ENCODE measurements at places on chromosomes 3 and 15. TPM values are rescaled to one million over a fixed set of nuclear protein-coding genes. Genes with fewer than 3 reads are reported as not detected.

GRCh38 chr3:108295421-108296175 is 750 bp upstream of the HHLA2 start:
- H3K36me3 ChIP-seq, result no peaks in the 10 kb centered on the region
- no peak for DNase-seq
- no peak overlapping the region for H3K4me3 ChIP-seq

GRCh38 chr3:144760831-144761230 is 789.2 kb downstream of the DIPK2A start:
- no peaks in the 10 kb centered on the region for H3K36me3 ChIP-seq
- no peaks in the 10 kb centered on the region for H3K4me1 ChIP-seq
- no peaks in the 10 kb centered on the region for H3K27me3 ChIP-seq
- H3K4me3 ChIP-seq, result no peak overlapping the region
- no peak overlapping the region for H3K27ac ChIP-seq

Gene GPR149
- not detected for total RNA-seq

Gene ARPP21
- not detected for total RNA-seq

- no peak overlapping the region for H3K4me3 ChIP-seq
- H3K4me1 ChIP-seq, result no peaks in the 10 kb centered on the region
- DNase-seq, result no peak
- H3K27me3 ChIP-seq, result no peaks in the 10 kb centered on the region
- peaks cover 33% of the 10 kb centered on the region for H3K36me3 ChIP-seq
Observed at GRCh38 chr3:4776399-4776979, 202.7 kb upstream of the BHLHE40 start.

- no peak for DNase-seq
- no peaks in the 10 kb centered on the region for H3K4me1 ChIP-seq
- H3K4me3 ChIP-seq, result no peak overlapping the region
- no peak overlapping the region for H3K27ac ChIP-seq
- no peaks in the 10 kb centered on the region for H3K36me3 ChIP-seq
Observed at GRCh38 chr3:110341047-110341446, 730.6 kb upstream of the NECTIN3 start.

DNA sequence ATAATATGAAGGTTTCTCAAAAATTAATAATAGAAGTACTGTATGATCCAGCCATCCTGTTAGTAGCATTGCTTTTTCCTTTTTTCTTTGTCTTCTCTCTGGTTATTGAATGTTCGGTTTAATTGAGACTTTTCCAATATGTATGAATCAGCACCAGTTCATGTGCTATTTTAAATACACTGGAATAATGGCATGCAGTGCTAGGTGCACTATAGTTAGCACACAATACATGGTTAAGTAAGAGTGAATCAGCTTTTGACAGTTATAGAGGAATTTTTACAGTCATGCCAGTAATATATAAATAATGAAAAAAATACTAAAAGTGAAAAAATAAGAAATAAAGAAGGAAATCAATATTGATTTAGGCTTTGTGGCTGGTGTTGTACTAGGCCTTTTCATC is 113.8 kb upstream of the STRIT1 start:
- no peaks in the 10 kb centered on the region for H3K27me3 ChIP-seq
- no peak overlapping the region for H3K4me3 ChIP-seq
- H3K27ac ChIP-seq, result no peak overlapping the region

Gene SPRED1
- total RNA-seq, result not detected

DNA sequence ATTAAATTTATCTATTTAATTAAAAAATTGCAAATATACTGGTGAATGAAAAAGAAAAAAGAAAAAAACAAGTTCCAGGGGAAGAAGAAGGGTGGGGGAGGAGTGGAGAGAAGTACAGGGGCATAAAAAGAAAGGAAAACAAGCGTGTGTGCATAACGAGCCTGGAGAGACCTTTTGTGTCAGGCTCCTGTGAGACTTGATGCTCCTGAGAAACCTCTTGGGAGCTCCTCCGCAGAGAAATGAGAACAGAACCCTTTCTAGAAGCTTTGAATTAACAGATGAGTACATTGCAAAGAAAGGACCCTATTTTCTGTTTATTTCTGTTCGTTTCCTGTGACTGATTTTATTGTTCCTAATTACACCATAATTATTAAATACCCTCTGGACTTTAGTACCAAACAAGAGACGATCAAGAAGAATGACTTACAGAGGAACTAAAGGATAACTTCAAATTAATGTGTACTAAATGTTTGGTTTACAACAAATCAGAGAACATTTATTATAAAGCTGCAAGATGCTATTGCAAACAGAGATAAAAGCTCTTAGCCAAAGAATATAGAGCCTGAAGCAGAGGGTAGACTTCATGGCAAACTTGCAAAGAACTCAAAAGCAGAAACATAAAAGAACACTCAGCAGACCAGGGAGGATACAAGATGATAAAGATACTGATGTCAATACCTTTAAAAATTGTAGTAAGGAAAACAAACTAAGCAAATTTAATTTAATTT is 74.7 kb downstream of the DPPA2 start:
- H3K4me1 ChIP-seq, result no peaks in the 10 kb centered on the region
- H3K4me3 ChIP-seq, result no peak overlapping the region
- no peaks in the 10 kb centered on the region for H3K36me3 ChIP-seq
- no peak for DNase-seq
- no peaks in the 10 kb centered on the region for H3K27me3 ChIP-seq

Gene ECE2
- not detected for total RNA-seq

GRCh38 chr3:172159962-172160538 is 120.7 kb downstream of the FNDC3B start:
- H3K4me1 ChIP-seq, result no peaks in the 10 kb centered on the region
- no peak overlapping the region for H3K4me3 ChIP-seq
- no peaks in the 10 kb centered on the region for H3K27me3 ChIP-seq
- no peaks in the 10 kb centered on the region for H3K36me3 ChIP-seq
- H3K27ac ChIP-seq, result no peak overlapping the region

Gene NMNAT3
- total RNA-seq, result 1.5 TPM

Gene C3orf22
- not detected for total RNA-seq

GRCh38 chr15:47673232-47673761 is 44.0 kb upstream of the SEMA6D start:
- no peaks in the 10 kb centered on the region for H3K4me1 ChIP-seq
- no peaks in the 10 kb centered on the region for H3K27me3 ChIP-seq
- no peak overlapping the region for H3K27ac ChIP-seq
- H3K4me3 ChIP-seq, result no peak overlapping the region

- H3K27me3 ChIP-seq, result no peaks in the 10 kb centered on the region
- no peak for DNase-seq
- H3K27ac ChIP-seq, result peak overlapping the region; percentile 80
- no peaks in the 10 kb centered on the region for H3K36me3 ChIP-seq
- H3K4me3 ChIP-seq, result peak overlapping the region; percentile 82
Observed at GRCh38 chr15:64354688-64355344, 1.2 kb downstream of the CSNK1G1 start.

Gene CCR1
- total RNA-seq, result 0.17 TPM

- H3K27ac ChIP-seq, result peak overlapping the region; percentile 86
- H3K36me3 ChIP-seq, result peaks cover 30% of the 10 kb centered on the region
- no peak for DNase-seq
- H3K4me3 ChIP-seq, result peak overlapping the region; percentile 97
- H3K4me1 ChIP-seq, result peaks cover 36% of the 10 kb centered on the region
Observed at GRCh38 chr3:88151358-88151757, 1.6 kb downstream of the C3orf38 start.

Gene HIGD2B
- not detected for total RNA-seq

- no peaks in the 10 kb centered on the region for H3K4me1 ChIP-seq
- no peak overlapping the region for H3K4me3 ChIP-seq
- no peak for DNase-seq
- H3K36me3 ChIP-seq, result no peaks in the 10 kb centered on the region
- no peak overlapping the region for H3K27ac ChIP-seq
Observed at GRCh38 chr3:8657804-8658305, 13.3 kb upstream of the SSUH2 start.

DNA sequence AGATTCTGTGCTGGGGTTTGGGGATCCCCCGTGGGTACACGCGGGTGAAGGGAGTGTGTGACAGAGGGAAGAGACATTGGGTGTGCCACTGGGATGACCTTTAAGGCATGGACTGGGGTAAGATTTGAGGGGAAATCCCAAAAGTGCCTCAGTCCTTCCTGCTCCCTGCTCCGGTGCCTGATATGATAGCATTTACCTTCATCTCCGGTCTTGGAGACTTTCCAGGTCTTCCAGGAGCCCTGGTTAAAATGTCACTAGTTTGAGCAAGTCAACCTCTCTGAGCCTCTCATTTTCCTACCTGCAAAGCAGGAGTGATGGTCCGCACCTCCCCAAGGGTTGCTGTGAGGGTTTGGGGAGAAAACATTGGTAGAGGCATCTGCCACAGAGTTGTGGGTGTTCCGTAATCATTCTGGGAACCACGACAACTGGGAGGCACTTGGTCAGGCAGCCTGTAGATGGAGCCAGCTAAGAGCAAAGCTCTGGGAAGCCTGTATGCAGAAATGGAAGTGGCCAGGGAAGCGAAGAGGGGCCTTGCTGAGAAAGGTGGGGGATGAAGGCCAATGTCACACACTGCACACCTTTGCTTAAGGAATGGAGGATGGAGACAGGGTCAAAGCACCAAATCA is 33.9 kb upstream of the KIF23 start:
- H3K36me3 ChIP-seq, result no peaks in the 10 kb centered on the region
- H3K4me1 ChIP-seq, result no peaks in the 10 kb centered on the region
- H3K4me3 ChIP-seq, result no peak overlapping the region

DNA sequence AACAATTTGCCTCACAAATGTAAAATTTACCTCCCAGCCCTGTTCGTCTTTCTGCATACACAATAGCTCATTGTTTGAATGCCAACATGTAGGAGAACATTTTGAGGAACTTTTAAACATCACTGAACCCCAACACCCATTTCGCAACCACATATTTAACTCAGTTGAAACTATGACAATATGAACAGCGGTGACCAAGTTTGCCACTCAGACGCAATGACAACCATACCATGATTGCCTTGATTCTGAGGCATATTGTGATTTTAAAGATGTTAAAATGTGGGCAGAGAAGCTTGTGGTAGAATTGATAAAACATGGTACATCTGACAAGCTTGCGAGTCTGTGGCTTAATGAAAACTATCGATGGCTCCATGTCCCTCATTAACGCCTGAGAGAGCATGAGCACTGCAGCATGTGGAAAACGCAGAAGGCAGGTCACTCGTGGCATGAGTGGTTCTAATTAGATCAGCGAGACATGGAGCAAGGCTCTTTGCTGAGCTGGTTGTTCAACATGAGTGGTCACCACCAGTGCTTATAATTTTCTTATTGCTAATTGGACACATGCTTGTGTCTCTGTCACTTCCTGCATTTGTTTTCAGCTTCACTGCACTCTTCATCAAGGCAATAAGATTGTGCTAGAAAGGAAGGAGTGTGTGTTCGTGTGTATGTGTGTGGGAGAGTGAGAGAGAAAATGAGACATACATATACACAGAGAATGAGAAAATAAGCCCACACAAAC is 116.8 kb downstream of the CHST2 start:
- no peaks in the 10 kb centered on the region for H3K27me3 ChIP-seq
- DNase-seq, result no peak
- no peaks in the 10 kb centered on the region for H3K36me3 ChIP-seq
- no peak overlapping the region for H3K4me3 ChIP-seq

DNA sequence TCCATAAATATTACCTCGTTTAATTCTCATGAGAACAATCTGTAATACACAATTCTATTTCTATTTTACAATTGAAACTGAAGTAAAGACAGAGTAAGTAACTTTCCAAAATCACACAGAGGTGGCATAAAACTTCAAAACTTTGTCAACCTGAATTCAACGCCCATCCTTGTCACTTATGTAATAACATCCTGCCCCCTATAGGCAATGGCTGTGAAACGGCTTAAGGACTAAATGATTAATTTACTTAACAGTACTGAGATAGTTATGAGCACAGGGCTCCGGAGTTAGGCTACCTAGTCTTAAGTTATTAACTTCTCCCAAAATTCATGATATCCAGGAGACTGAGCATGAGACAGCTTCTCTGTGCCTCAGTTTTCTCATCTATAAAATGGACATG is 293.1 kb upstream of the CHRM5 start:
- DNase-seq, result no peak
- no peak overlapping the region for H3K27ac ChIP-seq
- peaks cover 4% of the 10 kb centered on the region for H3K27me3 ChIP-seq
- no peaks in the 10 kb centered on the region for H3K4me1 ChIP-seq
- no peaks in the 10 kb centered on the region for H3K36me3 ChIP-seq
- no peak overlapping the region for H3K4me3 ChIP-seq

GRCh38 chr3:42742259-42742658 is 30.8 kb downstream of the CCDC13 start:
- H3K36me3 ChIP-seq, result no peaks in the 10 kb centered on the region
- H3K27ac ChIP-seq, result no peak overlapping the region
- H3K4me1 ChIP-seq, result peaks cover 16% of the 10 kb centered on the region
- DNase-seq, result no peak
- H3K4me3 ChIP-seq, result no peak overlapping the region

DNA sequence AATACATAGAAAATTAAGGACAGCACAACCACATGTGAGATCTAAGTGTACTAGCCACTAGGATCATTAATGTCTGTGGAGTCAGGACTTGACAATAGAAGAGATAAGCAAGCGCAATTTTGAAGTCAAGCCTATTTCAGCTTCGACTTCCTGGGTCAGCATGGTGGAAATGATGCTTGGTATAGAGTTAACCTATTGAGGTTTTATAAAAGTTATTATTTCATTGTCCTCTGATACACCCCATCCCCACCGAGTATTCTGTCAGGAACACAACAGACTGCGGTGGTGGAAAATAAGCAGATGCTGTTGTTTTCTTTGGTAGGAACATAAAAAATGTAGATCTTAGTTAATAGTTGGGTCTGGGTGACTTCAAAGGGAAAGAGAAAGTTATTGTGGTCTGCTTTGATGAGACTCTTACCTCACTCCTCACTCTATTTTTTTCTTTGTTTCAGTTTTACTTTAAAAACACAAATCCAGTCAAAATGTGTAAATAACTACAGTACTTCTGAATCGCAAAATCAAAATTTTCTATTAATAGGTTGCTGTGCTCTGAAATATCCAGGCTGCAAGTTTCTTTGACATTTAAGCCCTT is 82.1 kb downstream of the IL5RA start:
- peak overlapping the region; percentile 29 for H3K4me3 ChIP-seq
- H3K27ac ChIP-seq, result no peak overlapping the region
- H3K36me3 ChIP-seq, result no peaks in the 10 kb centered on the region
- no peak for DNase-seq

- H3K4me1 ChIP-seq, result peaks cover 4% of the 10 kb centered on the region
- no peak for DNase-seq
- no peaks in the 10 kb centered on the region for H3K27me3 ChIP-seq
- H3K27ac ChIP-seq, result no peak overlapping the region
Observed at GRCh38 chr3:191237047-191237882, 38.2 kb downstream of the OSTN start.

DNA sequence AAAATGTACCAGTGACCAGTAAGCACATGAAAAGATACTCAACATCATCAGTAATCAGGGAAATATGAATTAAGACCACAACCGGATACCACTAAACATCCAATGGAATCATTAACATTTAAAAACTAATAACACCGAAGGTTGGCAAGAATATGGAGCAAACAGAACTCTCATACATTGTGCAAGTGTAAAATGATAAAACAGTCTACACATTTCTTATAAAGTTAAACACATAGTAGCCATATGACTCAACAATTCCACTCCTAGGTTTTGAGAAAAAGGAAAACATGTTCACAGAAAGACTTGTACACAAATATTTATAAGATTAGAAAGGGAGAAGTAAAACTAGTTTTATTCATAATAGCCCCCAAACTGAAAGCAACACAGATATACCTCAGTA is 60.3 kb upstream of the SLCO2A1 start:
- no peak overlapping the region for H3K4me3 ChIP-seq
- no peaks in the 10 kb centered on the region for H3K27me3 ChIP-seq
- H3K36me3 ChIP-seq, result no peaks in the 10 kb centered on the region
- DNase-seq, result no peak

Gene TM4SF1
- 0.44 TPM for total RNA-seq
